ENCODE measurements at places on chromosomes 7 and 10.

- DNase-seq: no peak
Measured at GRCh38 chr10:12852687-12853086, 148.8 kb downstream of the CCDC3 start.

DNA sequence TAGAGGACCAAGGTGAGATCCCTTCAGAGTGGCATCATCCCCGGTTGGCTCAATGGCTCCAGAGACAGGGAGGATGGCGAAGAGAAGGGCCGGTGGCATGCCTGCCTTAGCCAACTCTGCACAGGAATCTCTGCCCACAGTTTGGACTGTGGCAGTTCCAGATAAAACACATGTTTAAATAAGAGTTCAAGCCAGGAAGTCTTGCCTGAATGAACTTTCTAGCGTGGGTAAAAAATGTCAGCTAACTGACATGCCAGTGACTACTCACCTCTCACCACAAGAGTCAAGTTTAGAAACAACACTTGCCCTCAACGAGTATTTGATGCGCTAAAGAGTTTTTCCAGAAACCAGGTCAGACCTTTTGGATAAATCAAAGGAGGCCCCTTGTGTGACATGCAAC lies 3.0 kb downstream of the NOD1 start:
- no peak for DNase-seq

GRCh38 chr10:13161857-13162271 lies 506 bp downstream of the MCM10 start:
- DNase-seq: no peak

- DNase-seq: no peak
Measured at GRCh38 chr10:124339119-124340032, 79.3 kb downstream of the OAT start.

DNA sequence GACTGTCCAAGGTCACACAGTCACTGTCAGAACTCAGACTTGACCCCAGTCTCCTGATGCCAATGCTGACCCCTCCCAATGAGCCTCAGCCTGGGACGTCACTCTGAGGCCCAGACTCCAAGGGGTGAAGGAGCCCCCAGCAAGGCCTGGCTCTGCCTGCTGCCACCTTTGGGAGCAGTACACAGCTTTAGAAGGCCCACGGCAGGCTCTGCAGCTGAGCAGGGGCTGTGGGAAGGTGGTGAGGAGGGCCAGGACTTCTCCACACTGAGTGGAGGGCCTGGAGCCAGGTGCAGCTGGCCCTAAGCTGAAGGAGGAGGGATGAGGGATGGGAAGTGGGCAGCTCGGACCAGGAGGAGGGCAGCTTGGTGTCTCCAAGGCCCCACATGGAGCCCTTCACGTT lies 23.9 kb upstream of the ZMIZ1 start:
- no peak for DNase-seq

GRCh38 chr10:608331-609261 lies 80.9 kb downstream of the DIP2C start:
- no peak for DNase-seq

DNA sequence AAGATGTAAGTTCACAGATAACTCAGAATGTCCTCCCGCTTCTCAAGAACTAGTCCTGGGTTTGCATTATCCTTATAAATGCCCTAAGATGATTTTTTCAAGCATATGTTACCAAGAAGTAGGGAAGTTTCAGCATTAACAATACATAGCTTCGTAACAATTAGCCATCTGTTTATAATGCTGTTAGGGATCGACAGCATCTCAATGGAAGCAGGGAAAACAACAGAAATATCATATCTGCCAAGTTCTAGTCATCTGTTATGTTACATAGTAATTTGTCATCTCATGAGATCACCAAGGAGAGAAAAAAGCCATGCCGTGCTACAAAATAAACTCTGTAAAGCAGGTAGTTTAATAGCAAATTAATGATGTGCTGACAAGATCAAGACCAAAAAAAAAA lies 731.5 kb upstream of the C7orf33 start:
- DNase-seq: no peak

- DNase-seq: no peak
Measured at GRCh38 chr10:121084675-121085070, 233.5 kb downstream of the WDR11 start.

GRCh38 chr10:60820093-60820754 lies 41.9 kb downstream of the CDK1 start:
- DNase-seq: peak; percentile 7

- no peak for DNase-seq
Measured at GRCh38 chr7:116776610-116777289, 85.6 kb upstream of the CAPZA2 start.

- DNase-seq: no peak
Measured at GRCh38 chr10:21020545-21020944, 123.4 kb upstream of the NEBL start.

DNA sequence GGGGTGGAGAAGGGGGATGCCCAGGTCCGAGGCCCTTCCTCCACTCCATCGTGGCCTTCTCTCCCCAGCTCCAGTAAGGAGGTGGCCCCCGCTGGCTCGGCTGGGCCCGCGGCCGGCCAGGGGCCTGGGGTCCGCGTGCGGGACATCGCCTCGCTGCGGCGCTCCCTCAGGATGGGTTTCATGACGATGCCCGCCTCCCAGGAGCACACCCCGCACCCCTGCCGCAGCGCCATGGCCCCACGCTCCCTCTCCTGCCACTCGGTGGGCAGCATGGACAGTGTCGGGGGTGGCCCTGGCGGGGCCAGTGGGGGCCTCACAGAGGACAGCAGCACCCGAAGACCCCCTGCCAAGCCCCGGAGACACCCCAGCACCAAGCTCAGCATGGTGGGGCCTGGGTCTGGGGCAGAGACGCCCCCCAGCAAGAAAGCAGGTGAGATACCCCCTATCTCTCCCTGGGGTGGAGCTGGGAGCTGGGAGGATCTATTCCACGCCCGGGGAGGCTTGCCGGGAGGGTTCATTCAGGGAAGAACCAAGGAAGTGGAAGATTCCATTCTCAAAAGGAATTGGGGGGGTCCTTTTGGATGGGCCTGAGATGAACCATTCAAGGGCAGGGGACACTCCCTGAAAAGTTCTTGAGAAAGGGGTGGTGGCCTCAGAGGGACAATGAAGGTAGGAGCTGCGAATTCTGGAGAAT lies 3.2 kb downstream of the NYAP1 start:
- no peak for DNase-seq

- no peak for DNase-seq
Measured at GRCh38 chr7:98283127-98283886, 1.8 kb downstream of the BRI3 start.

GRCh38 chr7:21422751-21423150 lies 5.1 kb upstream of the SP4 start:
- no peak for DNase-seq

DNA sequence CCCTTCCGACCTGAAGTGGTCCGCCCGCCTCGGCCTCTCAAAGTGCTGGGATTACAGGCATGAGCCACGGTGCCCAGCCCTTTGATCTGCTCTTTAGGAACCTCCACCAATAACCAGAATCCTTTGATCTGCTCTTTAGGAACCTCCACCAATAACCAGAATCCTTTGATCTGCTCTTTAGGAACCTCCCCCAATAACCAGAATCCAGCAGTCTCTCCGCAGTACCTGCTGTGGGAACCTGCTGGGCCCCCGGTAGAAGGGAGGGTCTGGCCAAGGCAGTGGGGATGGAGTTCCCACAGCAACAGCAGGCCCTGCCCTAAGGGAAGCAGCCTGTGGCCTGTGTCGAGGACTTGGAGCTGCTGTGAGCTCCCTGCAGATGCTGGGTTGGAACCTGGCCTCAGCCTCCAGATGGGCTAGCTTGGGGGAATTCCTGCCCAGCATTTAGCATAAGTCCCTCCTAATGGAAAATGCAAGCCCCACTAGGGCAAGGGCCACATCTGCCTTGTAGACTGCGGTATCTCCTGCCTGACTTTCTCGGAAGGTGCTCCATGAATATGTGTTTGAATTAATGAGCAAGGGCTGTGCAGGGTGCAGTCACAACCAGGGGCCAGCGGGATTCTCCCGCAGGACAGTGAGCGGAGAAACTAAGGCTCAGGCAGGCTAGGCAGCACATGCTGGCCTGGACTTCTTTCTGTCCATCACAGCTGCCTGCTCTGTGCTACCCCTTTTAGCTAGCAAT lies 165.8 kb downstream of the UBE2H start:
- no peak for DNase-seq

GRCh38 chr7:16638282-16639280 lies 7.0 kb downstream of the ANKMY2 start:
- no peak for DNase-seq

DNA sequence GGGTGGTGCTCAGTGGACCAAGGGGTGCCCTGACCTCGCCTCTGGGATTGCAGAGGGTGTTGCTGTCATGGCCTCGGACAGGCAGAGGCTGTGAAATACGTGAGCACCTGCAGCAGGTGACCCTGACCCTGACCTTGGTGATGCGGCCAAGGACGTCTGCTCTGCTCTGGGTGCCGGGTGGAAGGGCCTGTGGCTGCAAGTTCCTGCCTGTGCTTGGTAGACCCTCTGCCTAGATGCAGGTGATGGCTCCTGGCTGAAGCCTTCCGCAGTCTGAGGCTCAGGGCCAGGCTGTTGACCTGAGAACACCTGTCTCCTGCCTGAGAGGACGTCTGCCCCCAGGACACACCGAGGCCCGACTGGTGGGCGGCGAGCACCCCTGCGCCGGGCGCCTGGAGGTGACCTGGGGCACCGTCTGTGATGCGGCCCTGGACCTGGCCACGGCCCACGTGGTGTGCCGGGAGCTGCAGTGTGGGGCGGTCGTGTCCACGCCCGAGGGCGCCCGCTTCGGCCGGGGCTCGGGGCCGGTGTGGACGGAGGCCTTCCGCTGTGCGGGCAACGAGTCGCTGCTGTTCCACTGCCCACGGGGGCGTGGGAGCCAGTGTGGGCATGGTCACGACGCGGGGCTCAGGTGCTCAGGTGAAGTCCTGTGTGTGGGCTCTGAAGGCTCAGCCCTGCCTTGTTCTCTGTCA lies 4.4 kb downstream of the SCART1 start:
- DNase-seq: no peak

- no peak for DNase-seq
Measured at GRCh38 chr10:75406462-75407223, 5.1 kb upstream of the ZNF503 start.

DNA sequence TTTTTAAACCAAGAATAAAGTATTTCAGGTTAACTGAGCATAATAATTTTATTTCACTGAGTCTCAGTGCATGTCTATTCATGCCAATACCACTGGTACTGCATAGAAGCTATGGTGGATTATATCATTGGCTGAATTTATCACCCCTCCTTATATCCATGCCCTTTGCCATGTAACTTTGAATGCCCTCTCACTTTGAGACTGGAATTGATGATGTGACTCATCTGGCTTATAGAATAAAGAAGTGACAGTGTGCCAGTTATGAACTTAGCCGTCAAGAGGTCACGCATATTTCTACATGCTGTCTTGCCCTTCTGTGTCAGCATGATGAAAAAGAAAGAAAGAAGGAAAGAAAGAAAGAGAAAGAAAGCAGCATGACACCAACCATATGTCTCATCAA lies 20.7 kb upstream of the ABLIM1 start:
- no peak for DNase-seq

DNA sequence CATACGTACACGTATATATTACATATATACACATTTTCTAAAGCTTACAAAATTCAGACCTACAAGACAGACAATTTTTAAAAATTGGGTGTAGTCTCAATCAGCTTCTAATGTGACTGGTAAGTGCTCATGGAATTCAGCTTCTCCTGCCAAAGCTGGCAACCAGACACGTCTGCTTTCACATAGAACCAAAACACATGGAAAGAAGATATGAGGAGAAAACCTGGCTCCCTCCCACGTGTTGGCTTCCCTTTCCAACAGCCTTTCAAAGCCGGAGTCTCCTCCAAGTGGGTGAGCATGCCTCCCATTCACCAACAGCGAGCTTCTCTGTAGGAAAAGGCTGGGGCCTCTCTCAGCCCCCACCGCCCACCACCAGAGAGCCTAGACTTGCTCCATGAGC lies 33.4 kb downstream of the CDCA7L start:
- no peak for DNase-seq

Measured in SW 1271 (cell line).